ENCODE measurements at places on chromosomes 6 and 20.

GRCh38 chr6:53179961-53180651, 31.5 kb upstream of the GCM1 start:
- DNase-seq: no peak

GRCh38 chr6:83958241-83958685, 75.3 kb upstream of the MRAP2 start:
- DNase-seq: no peak

DNA sequence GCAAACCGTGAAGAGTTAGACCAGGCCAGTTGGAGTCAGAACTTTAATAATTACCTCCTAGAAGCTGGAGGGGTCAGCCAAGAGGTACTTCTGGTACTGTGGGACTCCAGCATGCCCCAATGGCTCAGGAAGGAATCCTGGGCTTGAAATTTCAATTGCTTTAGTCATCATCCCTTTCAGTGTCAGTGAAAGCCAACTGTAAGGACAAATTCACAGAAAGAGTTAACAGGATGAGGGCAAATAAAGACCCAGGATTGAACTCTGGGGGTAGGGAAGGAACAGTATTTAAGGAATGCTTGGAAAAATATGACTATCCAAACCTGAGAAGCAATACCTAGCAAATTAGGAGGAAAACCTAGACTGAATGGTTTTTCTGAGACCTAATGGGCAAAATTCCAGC, 735.1 kb upstream of the MARCKS start:
- DNase-seq: no peak

DNA sequence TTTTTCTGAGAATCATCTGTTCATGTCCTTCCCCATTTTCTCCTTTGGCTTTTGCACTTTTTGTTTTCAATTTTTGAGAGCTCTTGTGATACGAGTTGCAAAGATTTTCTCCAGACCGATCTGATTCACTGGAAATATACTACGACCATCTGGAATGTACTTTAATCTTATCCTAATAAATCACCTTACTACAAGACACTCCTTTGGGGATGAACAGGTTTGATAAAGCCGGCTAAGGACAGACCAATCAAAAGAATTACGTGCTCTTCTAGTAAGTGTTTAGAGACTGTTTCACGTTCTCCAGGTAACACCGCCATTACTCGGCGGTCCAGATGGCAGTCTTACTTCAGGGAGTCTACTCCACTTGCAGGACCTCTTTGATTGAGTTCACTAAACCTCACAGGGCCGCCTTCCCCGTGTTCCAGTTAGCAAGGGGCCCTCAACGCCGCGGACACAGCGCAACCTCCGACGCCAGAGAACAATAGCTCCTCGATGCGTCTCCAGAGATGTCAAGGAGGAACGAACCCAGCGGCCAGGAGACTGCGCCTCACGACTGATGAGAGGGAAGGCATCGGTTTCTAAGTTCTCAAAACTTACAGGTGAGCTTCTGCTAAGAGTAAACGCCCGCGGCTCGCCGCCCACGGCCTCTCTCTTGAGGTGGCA, 920 bp upstream of the WTAP start:
- DNase-seq: no peak

GRCh38 chr6:149059557-149059956, 258.0 kb upstream of the TAB2 start:
- no peak for DNase-seq

DNA sequence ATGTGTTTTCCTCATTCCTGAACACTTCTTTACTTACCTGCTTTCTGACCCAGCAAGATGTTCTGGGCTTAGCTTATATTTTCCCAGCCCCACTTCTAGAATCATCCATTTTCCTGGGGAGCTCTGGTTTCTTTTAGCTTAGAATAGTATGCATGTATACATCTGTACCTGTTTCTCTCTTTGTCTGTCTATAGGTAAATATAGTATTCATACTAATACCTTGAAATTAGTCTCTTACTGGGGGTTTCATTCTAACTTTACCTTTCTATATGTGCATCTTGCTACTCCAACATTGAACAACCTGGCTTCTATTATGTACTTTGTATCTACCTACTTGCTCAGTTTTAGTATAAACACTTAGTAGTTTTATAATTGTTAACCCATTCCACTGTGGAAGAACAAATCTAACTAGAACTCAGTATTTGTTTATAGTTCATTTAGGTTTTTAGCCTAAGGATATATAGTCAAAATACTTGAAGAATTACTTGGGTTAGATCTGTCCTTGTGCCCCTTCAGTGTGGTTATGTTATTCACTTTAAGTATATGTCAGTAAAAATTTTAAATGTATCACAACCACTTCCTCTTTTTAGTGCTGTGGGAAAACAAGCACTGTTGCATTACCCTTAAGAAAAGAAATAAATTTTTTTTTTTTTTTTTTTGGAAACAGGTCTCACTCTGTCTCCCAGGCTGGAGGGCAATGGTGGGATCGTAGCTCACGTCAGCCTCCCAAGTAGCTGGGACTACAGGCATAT, 54.0 kb downstream of the ASXL1 start:
- DNase-seq: peak; percentile 78

- DNase-seq: no peak
Observed at GRCh38 chr20:60066438-60066823, 108.2 kb downstream of the CDH26 start.

DNA sequence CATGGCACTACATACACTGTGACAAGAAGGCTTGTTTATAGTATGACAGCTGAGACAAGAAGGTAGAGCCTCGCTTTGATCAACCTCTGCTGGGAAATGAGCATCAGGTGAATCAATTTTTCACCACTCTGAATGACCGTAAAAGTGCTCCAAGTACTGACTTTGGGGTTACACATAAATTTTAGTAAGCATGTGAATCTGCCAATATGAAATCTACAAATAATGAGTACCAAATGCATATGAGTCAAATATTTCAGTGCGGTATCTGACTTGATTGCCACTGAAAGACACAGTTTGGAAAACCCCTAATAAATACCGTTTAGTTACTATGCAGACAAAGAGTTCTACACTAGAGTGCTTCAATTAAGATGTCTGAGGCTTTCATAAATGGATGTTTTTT, 77.8 kb downstream of the ATG5 start:
- no peak for DNase-seq

DNA sequence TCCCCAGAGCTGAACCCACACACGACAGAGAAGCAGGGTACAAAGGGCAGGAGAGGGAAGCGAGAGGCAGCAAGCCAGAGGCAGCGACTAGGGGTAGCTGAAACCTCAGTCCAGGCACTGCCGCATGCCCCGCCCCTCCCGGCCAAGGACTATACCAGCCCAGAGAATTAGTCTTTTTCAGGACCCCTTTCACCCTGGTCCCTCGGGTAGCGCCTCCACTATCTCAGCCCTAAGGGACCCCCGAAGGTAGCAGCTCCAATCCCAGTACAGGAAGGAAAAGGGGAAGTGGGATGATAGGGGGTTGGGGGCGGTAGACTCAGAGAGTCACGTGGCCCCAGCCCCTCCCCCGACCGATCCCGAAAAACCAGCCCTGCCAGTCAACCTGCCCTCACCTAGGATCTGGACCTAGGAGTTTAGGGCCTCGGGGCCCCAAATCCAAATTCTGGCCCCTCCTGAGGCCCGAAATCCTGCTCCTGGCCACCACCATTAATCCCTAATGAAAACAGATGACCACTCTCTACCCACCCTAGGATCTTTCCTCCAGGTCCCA, 1.3 kb downstream of the RGL2 start:
- peak; percentile 22 for DNase-seq

GRCh38 chr20:63837479-63837878, 6.4 kb upstream of the ZBTB46 start:
- DNase-seq: no peak

DNA sequence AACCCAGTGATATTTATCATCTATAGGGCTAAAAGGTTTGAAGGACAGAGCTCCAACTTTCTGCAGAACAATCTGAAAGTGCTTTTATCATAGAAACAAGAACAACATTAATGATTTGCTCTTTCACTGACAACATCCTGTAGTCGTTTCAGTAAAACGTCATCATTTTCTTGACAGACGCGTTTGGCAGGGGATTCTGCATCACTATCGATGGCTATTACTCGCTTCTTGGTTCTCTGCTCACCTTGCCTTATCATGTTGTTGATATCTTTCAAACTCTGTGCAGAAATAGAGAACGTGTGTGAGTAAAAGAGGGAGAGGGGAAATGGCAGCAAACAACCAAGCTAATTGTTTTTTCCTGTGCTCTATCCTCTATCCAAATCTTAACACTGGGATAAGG, 47.1 kb upstream of the SAMHD1 start:
- DNase-seq: no peak

GRCh38 chr6:169240591-169241390, 12.9 kb downstream of the THBS2 start:
- DNase-seq: peak; percentile 25

GRCh38 chr6:111564482-111564945, 41.2 kb downstream of the TRAF3IP2 start:
- peak; percentile 42 for DNase-seq

DNA sequence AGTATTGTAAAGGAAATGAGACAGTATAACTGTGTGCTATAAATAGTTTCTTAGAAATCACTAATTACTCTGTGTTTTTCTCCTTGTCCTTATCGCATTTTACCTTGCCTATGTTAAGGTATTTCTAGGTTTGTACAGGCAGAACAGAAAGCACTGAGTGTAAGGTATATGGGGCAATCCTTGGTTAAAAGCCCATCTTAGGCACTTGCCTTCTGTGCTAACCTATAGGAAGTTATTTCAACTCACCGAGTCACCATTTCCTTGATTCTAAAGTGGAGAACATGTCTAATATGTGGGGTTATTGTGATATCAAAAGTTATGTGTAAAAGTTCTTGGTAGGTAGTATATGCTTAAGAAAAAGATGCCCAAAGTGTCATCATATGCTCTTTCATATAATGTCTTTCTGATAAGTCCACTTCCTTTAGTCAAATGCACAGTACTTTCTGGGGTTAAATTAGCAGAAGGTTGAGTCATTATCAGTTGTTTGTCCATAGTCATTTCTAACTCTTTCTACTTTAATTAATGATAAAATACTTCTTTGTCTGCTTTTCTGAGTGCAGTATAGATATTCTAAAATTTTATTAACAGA, 276.4 kb downstream of the UTRN start:
- DNase-seq: no peak

Measured in MV-4-11 (cell line).